ENCODE measurements at places on chromosomes 2 and 18.

DNA sequence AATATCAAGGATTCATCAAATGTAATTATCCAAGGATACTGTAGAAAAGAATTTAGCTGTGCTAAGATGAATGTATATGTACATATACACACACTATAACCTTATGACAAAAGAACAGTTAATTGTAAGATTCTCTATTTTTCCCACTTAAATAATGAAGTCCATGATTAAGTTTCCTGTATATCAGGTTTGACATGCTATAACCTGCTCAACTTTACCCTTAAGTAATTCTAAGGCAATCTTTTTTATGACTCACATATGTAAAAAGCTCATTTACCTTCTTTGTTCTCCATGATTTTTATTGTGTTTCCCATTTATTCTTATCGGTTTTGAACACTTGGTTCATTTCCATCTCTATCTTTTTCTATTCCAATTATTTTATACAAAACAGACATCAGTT, 1213.1 kb upstream of the SLC39A10 start:
- DNase-seq = no peak

GRCh38 chr18:25230658-25231326, 121.2 kb downstream of the ZNF521 start:
- no peak for DNase-seq

DNA sequence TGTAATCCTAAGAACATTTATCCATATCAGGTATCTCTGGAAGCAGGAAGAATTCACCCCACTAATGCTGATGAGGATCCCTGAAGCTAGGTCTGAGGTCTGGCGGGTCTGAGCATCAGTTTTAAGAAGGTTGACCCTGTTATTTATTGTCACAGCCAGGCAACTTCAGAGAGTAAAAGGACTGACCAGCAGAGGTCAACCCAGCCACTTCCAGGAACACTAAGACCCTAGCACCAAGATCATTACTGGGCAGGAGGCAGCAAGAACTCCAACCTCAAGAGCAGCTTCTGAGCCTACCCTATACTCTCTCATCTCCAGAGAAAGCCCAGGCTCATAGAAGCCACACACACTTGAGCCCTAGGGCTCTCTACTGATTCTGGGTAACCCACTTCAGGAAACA, 901.4 kb downstream of the DCDC2C start:
- DNase-seq = no peak

GRCh38 chr2:170812710-170813600, 3.7 kb upstream of the GAD1 start:
- DNase-seq = no peak

DNA sequence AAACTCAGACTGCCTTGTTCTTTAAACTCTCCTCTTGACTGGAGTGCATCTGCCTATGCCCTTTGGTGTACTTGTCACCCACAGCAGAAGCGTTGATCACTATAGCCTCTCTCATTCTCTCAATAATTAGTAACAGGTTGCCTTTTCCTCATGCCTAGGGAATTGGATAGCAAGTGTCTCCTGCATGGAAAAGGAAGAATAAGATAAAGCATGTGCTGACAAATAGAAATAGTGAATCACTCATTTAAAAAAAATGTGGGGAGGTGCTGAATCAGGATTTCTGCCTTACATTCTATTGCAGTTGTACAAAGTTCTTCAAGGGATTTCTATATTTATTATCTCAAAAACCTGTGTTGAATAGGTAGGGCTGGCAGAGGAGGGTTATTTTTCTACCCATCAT, 323.0 kb downstream of the TXNL1 start:
- DNase-seq = no peak

GRCh38 chr2:19547321-19547720, 188.9 kb upstream of the OSR1 start:
- DNase-seq = no peak

DNA sequence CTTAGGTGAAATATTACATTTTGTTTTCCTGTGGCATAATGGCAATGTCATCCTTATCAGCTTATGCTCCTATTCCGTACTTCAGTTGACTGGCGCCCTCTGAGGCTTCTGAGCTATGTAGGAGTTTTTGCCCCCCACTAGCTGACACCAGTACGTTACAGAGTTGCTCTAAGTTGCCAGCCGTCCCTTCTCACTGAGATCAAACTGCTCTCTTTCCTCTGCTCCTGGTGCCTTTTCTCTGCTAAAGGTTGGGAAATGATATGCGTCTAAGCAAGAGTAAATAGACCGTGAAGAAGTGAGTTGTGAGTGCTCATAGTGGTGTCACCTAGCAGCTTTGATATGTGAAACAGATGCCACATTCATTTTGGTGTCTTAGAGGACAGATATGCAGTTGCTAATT, 99.2 kb downstream of the RAPGEF4 start:
- DNase-seq = no peak

- DNase-seq = no peak
Observed at GRCh38 chr2:173667014-173667413, 298.2 kb downstream of the SP3 start.

GRCh38 chr2:143844986-143845385, 674.9 kb downstream of the ZEB2 start:
- no peak for DNase-seq

- no peak for DNase-seq
Observed at GRCh38 chr2:54500404-54501205, 44.5 kb downstream of the SPTBN1 start.

- DNase-seq = no peak
Observed at GRCh38 chr18:62450175-62450545, 72.7 kb upstream of the ZCCHC2 start.

DNA sequence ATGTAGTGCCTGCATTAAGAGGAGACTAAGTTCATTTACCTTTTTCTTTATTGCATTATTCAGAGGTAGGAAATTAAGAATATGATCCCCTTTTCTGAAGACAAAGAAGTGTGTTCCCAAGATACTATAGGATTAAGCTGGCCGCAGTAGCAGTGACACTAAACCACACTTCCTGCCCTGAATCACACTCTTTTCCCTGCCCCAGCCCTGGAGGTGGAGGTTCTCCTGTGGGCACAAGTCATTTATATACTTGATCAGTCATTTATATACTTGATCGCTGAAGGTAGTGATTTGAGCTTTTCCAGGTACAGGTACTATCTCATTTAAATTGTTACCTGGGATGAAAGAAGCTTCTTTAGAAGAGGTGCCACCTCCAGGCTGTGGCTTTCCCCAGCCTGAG, 78.6 kb downstream of the ARMC9 start:
- DNase-seq = no peak

GRCh38 chr2:231682603-231683291, 25.6 kb upstream of the PTMA start:
- DNase-seq = no peak

- no peak for DNase-seq
Observed at GRCh38 chr2:29070526-29070925, 3.8 kb downstream of the PCARE start.

- DNase-seq = no peak
Observed at GRCh38 chr2:37059841-37060240, 24.3 kb downstream of the HEATR5B start.

- no peak for DNase-seq
Observed at GRCh38 chr2:213475433-213475832, 191.2 kb downstream of the SPAG16 start.

- DNase-seq = no peak
Observed at GRCh38 chr2:75047189-75047991, 88.9 kb downstream of the POLE4 start.

- no peak for DNase-seq
Observed at GRCh38 chr2:96097951-96098823, 18.2 kb downstream of the ADRA2B start.

DNA sequence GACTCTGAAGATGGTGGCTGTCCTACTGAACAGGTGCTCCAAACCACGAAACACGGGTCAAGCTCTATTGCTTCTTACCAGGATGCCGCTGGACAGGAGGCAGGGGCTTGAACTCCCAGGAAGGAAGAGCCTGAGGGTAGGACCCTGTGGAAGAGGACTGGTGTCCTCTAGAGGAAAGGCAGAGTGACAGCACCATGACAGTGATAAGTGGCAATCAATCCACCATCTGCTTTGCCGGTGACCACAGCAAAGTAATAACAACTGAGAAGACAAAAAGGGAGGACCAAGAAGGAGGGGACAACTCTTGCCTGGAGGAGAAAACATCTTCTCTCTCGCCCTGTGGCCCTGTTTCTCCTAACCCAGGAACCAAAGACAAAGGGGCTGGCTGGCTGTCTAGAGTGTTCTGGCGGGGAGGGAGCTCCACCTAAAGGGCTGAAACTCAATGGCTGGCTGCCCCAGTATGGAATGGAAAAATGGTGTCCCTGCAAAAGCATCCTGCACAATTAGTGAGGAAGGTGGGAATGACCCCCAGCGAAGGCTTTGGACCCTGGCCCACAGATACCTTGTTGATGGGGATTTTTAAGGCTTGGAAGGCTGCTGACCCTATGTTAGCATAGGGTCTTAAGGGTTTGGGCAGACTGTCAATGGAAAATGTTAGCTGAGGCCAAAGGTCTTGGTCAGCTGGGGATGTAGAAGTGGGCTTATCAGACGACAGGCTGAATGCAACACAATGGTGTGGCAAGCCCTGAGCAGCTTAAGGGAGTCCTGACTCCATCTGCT, 35.4 kb downstream of the PROC start:
- DNase-seq = no peak

GRCh38 chr18:78692105-78692504, 287.5 kb upstream of the SALL3 start:
- DNase-seq = no peak

- DNase-seq = no peak
Observed at GRCh38 chr2:48849770-48850169, 94.2 kb upstream of the LHCGR start.

DNA sequence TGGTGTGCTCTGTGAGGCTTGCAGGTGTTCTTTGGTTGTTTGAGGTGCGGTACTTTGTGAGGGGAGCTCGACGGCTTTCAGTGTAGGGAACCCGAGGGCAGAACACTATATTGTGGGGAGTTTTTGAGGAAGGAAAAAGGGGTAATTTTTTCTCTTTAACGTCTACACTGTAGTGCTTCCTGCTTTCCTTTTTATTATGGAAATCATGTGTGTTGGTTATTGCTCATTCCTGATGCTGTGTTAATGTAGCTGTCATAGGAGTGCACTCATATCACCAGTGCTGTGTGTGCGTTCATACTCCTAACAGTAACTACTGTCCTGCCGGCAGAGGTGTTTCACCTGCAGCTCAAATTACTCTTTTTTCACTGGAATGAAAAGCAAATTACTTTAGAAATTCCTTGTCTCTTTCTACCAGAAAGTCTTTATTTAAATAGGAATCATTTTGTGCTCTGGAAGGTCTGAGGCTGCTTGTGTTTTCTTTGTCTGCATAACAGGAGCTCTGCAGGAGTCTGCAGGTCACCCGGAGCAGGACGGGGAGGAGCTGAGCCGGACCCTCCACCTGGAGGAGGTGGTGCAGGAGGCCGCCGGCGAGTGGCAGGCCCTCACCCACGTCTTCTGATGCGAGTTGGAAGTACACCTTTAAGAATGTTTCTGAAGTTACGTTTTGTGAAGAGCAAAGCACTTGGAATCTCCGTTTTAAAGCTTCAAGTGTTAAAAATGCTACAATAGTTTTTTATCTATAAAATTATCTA, 145.5 kb downstream of the ZNF236 start:
- DNase-seq = no peak

- DNase-seq = no peak
Observed at GRCh38 chr2:43885132-43885632, 46.4 kb downstream of the ABCG8 start.

- no peak for DNase-seq
Observed at GRCh38 chr2:222776792-222777191, 84.0 kb upstream of the ACSL3 start.

GRCh38 chr18:45441110-45441847, 174.0 kb upstream of the SLC14A2 start:
- DNase-seq = no peak

- DNase-seq = no peak
Observed at GRCh38 chr2:27667446-27667845, 3.8 kb downstream of the SLC4A1AP start.

GRCh38 chr2:135552887-135553286, 21.6 kb downstream of the R3HDM1 start:
- DNase-seq = no peak

DNA sequence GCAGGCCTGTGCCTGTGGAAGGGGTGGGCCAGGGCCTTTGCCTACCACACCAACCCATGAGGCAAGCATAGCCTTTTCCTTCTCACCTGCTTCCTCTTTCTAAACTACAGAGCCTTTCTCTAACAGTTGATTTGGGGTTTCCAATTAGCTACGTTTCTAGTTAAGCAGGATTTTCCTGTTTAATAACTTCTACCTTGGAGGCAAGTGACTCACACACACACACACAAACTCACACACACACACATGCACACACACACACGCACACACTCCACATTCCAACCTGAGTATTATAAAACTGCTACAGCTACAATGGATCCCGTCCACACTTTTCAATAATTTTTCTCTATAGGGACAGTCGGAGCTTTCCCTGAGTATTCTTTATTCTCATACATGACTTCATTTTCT, 84.9 kb downstream of the SOX11 start:
- DNase-seq = no peak

DNA sequence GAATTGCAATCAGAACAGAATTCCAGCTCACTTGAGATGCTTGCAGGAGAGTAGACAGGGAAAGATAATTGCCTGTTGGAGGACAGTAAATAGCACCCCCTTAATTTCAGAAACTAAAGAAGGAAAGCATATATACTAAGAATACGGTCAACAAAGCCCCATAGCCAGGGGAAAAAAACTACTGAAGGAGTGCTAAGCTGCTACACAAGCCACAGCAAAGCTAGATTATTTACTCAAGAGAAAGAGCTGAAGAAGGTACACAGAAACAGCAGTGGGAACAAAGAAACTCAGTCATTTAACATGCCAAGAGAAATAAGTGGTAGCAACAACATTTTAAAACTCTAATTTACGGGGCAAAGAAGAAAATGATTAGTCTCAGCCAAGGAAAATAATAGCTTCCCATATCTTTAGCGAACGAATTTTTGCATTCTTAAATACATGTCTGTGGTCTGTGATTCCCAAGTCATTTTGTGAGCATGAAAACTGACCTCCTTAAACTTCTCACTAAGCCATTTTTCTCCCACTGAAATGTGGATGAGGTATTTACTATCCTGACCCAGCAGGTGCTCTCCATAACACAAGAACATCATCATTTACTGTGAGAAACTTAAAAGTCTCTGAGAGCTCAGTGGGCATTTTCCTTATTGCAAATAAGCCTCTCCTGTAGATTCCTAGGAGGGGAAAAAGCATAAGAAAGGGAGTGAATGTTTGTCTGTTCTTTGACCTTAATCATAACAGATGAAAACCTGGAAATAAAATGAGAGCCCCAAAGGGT, 196.0 kb downstream of the PAX3 start:
- no peak for DNase-seq

All from progenitor cell of endocrine pancreas (in vitro differentiated cells).